Liver (tissue), 10 donors: ENCODE measurements at places on chromosomes 12 and 14.

GRCh38 chr12:108146035-108146893 is 17.2 kb downstream of the WSCD2 start:
- no peak for DNase-seq

DNA sequence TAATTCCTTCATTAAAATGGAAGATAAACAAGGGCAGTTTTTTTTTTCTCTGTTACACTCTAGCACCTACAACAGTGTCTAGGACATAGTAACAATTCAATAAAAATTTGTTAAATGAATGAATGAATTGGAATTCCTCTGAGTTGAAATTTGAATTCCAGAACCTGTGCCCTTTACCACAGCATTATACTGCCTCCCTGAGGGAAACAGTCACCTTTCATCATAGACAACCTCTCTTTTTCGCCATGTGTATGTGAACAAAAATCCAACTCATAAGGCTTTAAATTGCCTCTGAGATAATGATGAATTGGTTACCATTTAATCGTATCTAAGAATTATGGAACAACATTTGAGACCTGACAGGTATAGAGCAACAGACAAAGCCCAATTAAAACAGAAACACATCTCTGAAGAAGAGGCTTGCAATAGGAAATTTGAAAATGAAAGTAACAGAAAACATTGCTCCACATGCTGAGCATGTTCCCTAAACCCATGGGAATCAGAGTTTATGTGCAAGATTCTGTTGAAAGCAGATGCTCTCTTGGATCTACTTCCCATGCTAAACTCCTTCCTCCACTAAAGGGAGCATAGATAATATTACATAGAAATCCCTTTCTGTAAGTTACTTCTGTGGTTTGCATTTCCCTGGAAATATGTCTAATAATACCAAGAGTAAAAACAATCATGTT is 657.8 kb downstream of the GALC start:
- no peak for DNase-seq

- DNase-seq: no peak
Measured at GRCh38 chr14:85534458-85535293, 4.7 kb downstream of the FLRT2 start.

DNA sequence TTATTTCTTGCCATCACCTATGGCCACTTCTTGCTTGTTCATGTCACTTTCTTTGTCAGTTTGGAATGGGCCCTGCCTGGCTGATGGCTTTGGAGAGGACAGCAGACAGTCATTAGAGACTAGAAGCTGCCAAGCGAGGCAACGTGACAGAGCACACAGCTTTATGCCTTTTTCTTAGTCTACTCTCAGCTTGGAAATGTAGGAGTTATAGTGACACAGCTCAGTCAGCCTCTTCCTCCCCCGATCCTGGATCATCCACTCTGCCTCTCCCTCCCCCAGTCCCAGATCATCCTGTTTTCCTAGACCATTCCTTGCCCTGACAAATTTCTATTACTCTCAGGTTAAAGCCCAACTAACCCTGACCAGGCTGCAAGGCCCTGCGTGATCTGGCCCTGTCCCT is 26.6 kb downstream of the ETV6 start:
- no peak for DNase-seq

DNA sequence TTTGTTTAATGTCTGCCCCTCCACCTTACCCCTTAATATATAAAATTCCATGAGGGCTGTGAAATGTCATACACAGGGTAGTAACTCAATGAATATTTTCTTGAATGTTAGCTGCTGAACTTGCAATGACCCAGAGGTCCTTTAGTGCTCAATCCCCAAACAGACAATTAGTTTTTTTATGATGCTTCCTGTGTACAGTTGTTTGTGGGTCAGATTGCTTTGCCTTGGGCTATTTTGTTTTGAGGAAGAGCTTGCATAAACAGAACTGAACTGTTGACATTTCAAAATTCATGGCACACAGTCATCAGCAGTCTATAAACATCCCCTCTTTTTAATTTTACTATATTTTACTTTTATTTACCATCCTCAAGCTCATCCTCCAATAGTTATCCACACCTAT is 820.5 kb upstream of the SEL1L start:
- no peak for DNase-seq

GRCh38 chr14:106318700-106319099 is 792.3 kb downstream of the TMEM121 start:
- peak; percentile 41 for DNase-seq

GRCh38 chr12:13222076-13222475 is 25.6 kb downstream of the EMP1 start:
- no peak for DNase-seq

DNA sequence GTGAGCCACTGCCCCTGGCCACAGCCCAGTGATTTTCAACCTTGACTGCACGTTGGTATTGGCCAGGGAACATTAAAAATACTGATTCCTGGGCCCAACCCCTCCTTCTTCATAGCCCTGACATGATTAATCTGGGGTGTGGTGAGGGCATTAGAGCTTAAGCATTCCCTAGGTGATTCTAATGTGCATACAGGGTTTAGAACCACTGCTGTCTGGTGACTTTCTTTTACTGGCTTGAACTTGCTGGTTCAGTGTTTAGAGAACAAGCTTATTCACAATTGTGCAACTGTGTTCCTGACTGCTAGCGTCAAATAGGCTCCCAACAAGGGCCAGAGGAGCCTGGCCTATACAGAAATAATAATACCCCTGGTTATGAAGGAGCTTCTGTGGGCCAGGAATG is 488.8 kb upstream of the CCDC196 start:
- no peak for DNase-seq

DNA sequence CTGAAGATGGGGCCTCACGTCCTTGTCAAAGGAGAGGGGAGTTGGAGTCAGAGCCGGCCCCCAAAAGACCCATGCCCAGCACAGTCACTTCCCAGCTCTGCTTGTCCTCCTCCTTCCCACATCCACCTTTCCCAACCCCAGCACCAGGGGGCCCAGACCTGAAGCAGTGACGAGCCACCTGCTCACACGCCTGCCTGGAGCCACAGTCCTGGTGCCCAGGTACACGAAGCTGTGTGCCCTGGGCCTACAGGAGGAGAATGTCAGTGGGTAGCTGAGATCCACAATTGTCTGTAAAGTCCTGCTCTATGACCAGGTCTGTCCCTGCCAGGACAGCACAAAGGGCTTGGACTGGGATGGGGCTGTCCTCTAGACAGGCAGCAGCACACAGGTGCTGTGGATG is 126.8 kb upstream of the PZP start:
- DNase-seq: no peak

DNA sequence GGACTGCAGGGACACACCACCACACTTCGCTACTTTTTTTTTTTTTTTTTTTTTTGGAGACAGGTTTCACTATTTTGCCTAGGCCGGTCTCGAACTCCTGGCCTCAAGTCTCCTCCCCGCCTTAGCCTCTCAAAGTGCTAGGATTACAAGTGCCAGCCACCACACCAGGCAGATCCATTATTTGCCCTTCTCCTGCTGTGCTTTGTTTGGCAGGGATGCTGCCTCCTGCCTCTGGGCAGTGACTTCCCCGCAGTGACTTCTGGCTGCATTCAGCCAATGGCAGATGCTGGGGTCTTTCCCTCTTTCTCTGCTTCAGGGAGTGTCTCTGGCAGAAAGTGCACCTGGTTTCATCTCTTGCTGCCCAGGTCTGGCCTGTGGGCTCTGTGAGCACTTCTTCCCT is 6.7 kb upstream of the MORN3 start:
- DNase-seq: no peak
